Left renal pelvis (tissue), 4 donors: ENCODE measurements at places on chromosomes 11 and 22. TPM values are rescaled to one million over a fixed set of nuclear protein-coding genes. Genes with fewer than 3 reads are reported as not detected.

The SCUBE2 gene
- polyA plus RNA-seq, result 9.5 TPM

The EMID1 gene
- polyA plus RNA-seq, result 122 TPM

The RAG1 gene
- 2.7 TPM for polyA plus RNA-seq

The KIRREL3 gene
- polyA plus RNA-seq, result 11.5 TPM

The LDHAL6A gene
- 1.1 TPM for polyA plus RNA-seq

The SCN4B gene
- polyA plus RNA-seq, result 1.0 TPM

The CHRNA10 gene
- 3.5 TPM for polyA plus RNA-seq

The AMOTL1 gene
- 52.1 TPM for polyA plus RNA-seq

The CLMP gene
- polyA plus RNA-seq, result 32.3 TPM

The PDE2A gene
- polyA plus RNA-seq, result 14.9 TPM

The LRRC56 gene
- 6.6 TPM for polyA plus RNA-seq

The TYMP gene
- 0.83 TPM for polyA plus RNA-seq

The CARD10 gene
- 15.3 TPM for polyA plus RNA-seq

The TNNI2 gene
- 1.0 TPM for polyA plus RNA-seq

The BLID gene
- not detected for polyA plus RNA-seq

The CRYBB3 gene
- polyA plus RNA-seq, result not detected

The LARGE1 gene
- 27.7 TPM for polyA plus RNA-seq

The SERPING1 gene
- polyA plus RNA-seq, result 177 TPM

The BBOX1 gene
- polyA plus RNA-seq, result 31.7 TPM

The SLC17A6 gene
- polyA plus RNA-seq, result not detected

The STARD10 gene
- 75.9 TPM for polyA plus RNA-seq

The TTC28 gene
- polyA plus RNA-seq, result 34.8 TPM

The MMP8 gene
- polyA plus RNA-seq, result 0.11 TPM

The DERL3 gene
- polyA plus RNA-seq, result 5.2 TPM

The PLEKHA7 gene
- polyA plus RNA-seq, result 55.4 TPM

The TPBGL gene
- polyA plus RNA-seq, result 0.13 TPM

The CXCR5 gene
- polyA plus RNA-seq, result not detected

The MRGPRX3 gene
- polyA plus RNA-seq, result not detected

The LARGE2 gene
- polyA plus RNA-seq, result 20.8 TPM
